ENCODE measurements at places on chromosomes 7 and 10. TPM values are rescaled to one million over a fixed set of nuclear protein-coding genes. Genes with fewer than 3 reads are reported as not detected.

GRCh38 chr10:58909881-58910280, 266.6 kb upstream of the PHYHIPL start:
- no peak for DNase-seq

DNA sequence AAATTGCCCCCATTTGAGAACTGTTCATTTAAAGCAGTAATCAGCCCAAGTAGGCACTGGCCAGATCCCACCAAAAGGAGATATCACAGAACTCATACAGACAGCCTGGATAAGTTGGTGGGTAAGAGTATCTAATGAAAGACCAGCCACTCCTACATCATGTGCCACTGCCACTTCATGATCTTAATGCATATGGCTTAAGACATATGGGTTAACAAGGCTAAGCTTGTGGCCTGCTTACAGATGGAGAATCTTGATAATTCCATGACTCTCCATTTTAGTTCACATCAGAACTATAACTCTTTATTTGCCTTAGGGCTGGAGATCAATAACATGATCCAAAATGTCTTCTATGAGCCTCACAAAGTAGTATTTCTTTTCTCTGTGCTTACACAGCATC, 6.8 kb upstream of the IFIT1B start:
- DNase-seq: no peak

GRCh38 chr7:86968618-86969017, 90.8 kb downstream of the ELAPOR2 start:
- DNase-seq: peak; percentile 32

GRCh38 chr7:76300166-76300731, 2.2 kb upstream of the HSPB1 start:
- no peak for DNase-seq

GRCh38 chr10:56240471-56240870, 120.6 kb downstream of the ZWINT start:
- DNase-seq: no peak

GRCh38 chr7:101677391-101677790, 48.3 kb upstream of the MYL10 start:
- DNase-seq: no peak

DNA sequence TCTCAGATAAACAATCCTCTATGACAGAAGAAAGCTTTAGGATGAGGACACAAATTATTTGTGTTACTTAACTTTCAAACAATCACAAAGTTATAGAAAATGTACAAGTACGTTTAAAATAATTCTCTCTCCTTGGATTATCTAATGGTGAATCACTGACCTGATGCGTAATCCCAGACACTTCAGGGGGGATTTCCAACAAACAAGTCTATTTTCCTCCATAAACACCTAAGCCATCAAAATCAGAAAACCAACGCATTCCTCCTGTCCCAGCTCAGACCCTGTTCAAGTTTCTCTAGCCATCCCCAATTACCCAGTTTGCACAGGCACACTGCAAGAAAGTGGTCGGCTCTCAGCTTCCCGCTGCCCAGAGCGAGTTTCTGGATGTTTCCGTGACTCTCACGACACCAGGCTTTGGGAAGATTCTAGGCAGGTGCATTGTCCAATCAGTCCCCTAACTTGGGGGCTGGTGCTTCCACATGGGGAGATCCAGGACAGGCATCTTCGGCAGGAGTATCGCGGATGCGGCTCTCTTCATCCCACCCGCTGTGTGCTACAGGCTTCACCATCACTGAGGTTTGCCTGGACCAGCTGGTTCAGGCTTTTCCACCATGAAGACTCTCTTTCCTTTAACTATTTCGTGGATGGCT, 200.0 kb downstream of the ZMYND11 start:
- DNase-seq: no peak

DNA sequence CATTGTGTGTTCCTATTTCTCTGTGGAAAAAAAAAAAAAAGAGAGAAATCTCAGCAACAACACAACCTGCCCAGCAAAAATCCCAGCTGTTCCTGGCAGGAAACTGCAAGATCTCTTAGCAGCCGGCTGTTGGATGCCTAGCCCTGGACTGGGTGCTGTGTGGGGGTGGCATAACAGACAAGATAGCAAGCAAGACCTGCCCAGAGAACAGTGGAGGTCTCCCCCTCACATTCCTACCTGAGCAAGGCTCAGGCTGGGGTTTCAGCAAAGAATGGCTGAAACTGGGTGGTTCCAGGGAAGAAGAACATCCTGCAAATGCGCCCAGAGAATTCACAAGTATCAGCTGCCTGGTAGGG, 248.8 kb upstream of the ZMIZ1 start:
- no peak for DNase-seq

DNA sequence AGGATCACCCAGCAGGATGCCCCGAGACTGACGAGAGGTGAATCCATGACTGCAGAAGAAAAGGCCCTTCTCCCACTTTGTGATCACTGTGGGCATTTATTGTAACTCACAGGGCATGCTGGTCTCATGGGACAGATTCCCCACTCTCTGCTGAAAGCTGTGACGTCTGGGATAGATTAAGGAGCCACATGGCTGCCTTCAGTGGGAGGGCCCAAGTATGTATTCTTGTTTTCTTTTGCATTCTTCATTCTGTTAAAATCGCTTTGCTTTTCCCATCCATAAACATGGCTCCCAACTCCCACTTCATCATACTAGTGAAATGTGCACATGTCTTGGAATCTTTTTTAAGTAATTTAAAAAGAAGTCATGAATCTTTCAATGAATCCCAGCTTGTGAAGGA, 67.2 kb downstream of the FAM107B start:
- DNase-seq: no peak

- peak; percentile 60 for DNase-seq
These were observed 47.6 kb downstream of the ASB13 start for GRCh38 chr10:5618829-5619228.

GRCh38 chr10:873020-873419, 58.5 kb downstream of the LARP4B start:
- no peak for DNase-seq

DPYSL4 gene
- 1.4 TPM for total RNA-seq

SPAM1 gene
- total RNA-seq: not detected
